Right renal cortex interstitium (tissue), 3 donors: ENCODE measurements at places on chromosomes 3 and 15. TPM values are rescaled to one million over a fixed set of nuclear protein-coding genes. Genes with fewer than 3 reads are reported as not detected.

DNA sequence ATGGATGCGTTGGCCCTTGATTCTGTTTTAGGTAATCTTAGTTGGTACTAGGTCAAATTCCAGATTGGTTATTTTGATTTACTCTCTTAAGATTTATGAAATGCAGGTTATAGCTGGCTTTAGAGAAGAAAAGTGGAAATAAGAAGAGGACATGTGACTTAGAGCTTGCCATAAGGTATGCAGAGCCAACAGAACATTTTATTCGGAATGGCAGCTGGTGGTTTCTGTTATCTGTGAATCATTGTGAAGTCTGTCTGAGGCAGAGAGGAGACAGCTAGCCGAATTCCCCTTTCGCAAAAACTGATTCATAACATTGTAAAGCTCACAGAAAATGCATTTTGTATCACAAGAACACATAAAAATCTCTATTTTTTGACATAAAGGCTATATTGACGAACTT lies 82.1 kb downstream of the FILIP1L start:
- DNase-seq: no peak

AP3S2 gene
- polyA plus RNA-seq: 58.9 TPM

GRCh38 chr15:70351941-70352774 lies 254.4 kb upstream of the TLE3 start:
- DNase-seq: no peak

C3orf22 gene
- polyA plus RNA-seq: not detected

DNA sequence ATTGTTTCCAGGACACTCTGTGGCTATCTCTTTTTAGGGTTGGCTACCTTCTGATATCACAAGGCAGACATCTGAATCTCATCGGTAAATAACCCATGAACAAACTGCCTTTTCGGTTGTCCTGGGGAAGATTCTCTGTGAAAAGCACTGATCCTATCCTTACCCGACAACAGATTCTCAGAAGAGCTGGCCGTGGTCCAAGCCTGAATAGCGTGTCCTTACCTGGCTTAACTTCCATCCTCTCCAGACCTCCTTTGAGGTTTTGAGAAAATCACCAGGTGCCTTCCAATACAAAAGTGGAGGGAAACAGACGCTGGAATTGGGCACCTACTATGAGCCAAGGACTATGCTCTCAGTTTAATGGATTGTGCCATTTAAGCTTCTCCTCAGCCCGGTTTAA lies 87.4 kb upstream of the ARHGEF3 start:
- DNase-seq: no peak

SKIC8 gene
- polyA plus RNA-seq: 109 TPM

- DNase-seq: no peak
Observed at GRCh38 chr3:42519568-42519962, 17.1 kb downstream of the VIPR1 start.

GRCh38 chr3:60262546-60262945 lies 988.7 kb downstream of the FHIT start:
- DNase-seq: no peak

- no peak for DNase-seq
Observed at GRCh38 chr3:98180319-98180890, 13.9 kb downstream of the OR5H15 start.

- no peak for DNase-seq
Observed at GRCh38 chr3:171274222-171274621, 186.0 kb downstream of the TNIK start.

DNA sequence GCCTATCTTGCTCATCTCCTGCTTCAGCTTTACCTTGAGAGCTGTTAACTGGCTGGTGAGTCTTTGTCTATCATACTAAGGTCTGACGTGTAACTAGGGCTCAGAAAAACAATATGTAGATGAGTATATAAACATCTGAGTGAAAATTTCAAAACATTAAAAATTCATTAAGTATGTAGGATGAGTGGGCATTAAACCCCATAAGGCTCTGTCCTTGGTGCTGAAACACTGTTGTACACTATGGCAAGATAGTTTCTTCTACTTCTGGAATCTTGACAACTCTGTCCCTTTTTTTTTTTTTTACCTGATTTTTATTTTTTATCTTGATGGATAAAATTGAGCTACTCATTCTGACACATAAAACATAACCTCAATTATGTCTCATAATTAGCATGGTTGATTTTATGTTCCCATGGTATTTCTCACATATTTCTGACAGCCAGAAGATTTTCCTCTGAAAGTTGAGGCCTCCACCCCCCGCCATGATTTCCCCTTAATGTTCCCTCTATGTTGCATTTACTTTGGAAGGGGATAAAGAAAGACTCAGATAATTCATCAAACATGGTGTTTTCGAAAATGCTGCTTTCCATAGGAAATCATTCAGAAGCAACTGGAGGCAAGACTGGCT lies 54.3 kb downstream of the DGKG start:
- DNase-seq: peak; percentile 49

GRCh38 chr3:39088889-39089288 lies 18.5 kb downstream of the GORASP1 start:
- DNase-seq: no peak

- DNase-seq: no peak
Observed at GRCh38 chr3:49619649-49620048, 54.5 kb upstream of the APEH start.

DNA sequence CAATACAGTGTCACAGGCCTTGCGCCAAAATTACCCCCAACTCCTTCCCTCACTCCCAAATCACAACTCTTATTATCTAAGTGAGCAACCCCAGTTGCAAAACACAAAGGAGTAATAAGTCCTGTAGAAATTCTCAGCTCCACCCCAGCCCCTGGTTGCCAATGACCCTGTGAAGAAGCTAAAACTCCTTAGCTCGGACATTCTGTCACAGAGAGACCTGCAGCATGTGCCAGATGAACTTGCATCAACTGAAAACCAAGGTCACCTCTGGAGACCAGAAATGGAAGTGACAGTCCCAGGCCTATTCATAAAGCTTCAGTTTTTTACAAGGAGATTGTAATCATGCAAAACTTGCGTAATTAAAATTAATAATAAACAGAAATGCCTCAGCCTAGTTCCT lies 55.2 kb downstream of the RBPMS2 start:
- DNase-seq: no peak

PATL2 gene
- 0.58 TPM for polyA plus RNA-seq

DNA sequence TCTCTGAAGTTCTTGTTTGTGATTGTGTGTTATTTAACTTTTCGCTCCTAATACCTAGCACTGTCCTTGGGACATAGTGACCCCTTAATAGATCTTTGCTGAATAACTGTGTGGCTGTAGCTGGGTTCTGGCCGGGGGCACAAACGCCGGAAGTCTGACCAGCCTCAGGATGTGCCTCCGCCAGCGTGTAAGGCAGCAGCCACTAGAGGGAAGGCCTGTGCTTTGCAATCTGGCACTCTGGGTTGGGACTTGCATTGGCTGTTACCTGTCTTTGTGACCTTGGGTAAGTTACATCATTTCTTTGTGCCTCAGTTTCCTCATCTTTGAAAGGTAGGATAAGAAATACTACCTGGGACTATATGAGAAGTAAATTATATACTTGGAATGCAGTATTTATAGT lies 158.7 kb downstream of the GHSR start:
- no peak for DNase-seq

ALS2CL gene
- 7.7 TPM for polyA plus RNA-seq

GRCh38 chr3:152302521-152303021 lies 33.8 kb downstream of the MBNL1 start:
- DNase-seq: peak; percentile 48

DNA sequence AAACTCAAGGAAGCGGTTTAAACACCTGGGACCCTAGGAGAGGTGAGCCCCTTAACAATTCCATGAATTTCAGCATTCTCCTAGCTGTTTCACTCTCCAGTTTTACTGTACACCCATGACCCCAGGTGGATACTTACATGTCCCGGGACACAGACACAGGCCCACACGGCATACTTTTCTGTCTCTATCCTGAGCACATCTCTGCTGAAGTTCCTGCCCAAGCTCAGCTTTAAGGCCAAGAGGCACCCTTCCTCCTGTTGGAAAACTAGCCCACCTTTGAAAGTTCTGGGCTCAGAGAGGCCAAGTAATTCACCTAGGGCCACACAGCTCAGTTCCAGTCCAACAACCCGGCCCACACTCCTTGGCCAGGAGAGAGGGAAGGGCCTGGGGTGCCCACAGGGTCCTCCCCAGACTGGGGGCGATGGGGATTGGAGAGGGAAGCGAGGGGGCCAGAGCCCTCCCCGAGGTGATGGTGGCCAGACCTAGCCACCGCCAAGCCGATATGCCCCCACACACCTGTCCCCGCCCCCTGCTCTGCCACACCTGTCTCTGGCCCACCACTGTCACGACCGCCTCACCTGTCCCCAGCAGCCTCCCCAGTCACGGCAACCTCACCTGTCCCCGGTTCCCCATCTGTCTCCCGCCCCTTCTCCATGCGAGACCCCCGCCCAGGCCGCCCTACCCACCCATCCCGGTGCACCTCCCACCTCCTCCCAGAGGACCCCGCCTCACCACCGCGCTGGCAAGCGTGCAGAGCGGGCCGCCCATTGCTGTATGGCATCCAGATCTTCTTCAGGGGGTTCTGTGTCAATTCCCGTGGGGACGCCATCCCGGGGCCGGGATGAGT lies 431 bp downstream of the PFKFB4 start:
- no peak for DNase-seq

DNA sequence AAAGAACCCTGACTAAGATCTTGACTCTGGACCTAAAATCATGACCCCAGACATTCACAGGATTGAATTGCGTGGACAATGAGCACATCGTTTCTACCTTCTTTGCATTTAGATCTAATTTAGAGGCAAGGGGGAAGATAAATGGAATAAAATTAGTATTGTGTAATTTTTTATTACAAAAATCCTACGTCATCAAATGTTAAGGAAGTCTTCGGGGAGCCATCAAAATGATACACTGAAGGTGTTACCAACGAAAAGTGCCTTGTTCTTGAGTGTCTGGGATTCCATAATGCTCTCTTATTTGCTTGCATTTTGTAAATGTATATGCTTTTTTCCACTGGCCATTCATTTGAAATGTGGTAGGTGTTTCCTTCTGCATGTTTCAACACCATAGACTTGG lies 52.8 kb upstream of the C3orf49 start:
- no peak for DNase-seq

GRCh38 chr15:100224206-100225185 lies 117.3 kb downstream of the ADAMTS17 start:
- DNase-seq: no peak

DNA sequence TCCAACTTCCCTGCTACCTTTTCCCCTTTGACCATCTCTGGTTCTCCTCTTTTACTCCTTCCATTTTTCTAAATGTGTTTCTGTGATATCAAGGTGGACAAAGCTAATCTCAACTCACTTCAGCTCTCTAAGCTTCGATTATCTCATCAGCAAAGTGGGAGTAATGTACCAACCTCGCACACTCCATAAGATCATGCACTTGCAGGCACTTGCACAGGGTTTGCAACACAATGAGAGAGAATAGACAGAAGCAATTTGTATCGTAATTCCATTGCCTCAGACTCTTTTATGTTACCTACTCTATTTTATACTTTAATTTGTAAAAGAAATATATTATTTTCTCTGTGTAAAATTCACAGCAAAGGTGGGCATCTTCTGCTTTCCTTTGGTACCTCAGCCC lies 7.0 kb upstream of the POLQ start:
- DNase-seq: no peak

KLHL6 gene
- 1.2 TPM for polyA plus RNA-seq

SERPINI1 gene
- polyA plus RNA-seq: 35.4 TPM

- DNase-seq: no peak
Observed at GRCh38 chr15:98786717-98787116, 138.4 kb downstream of the IGF1R start.

GOLGA8O gene
- not detected for polyA plus RNA-seq

IGDCC3 gene
- polyA plus RNA-seq: 6.4 TPM

GRCh38 chr3:190811775-190812480 lies 50.6 kb downstream of the GMNC start:
- peak; percentile 16 for DNase-seq

DNA sequence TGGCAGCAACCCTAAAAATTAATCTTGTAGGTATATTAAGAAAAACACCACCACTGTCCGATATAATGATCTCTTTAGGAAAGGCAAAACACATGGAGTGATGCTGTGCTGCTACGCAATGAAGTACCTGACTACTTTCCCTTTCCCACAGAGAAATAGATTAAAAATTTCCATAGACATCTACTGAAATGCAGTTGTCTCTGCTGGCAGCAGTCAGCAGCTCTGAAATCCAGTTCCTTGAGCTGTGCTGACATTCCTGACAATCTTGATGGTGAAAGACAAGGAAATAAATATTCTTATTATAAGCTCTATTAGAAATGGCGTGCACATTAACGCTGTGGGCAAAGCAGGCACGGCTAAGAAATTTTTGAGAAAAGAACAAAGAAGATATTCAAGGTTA lies 287.6 kb downstream of the IL5RA start:
- DNase-seq: no peak

DNA sequence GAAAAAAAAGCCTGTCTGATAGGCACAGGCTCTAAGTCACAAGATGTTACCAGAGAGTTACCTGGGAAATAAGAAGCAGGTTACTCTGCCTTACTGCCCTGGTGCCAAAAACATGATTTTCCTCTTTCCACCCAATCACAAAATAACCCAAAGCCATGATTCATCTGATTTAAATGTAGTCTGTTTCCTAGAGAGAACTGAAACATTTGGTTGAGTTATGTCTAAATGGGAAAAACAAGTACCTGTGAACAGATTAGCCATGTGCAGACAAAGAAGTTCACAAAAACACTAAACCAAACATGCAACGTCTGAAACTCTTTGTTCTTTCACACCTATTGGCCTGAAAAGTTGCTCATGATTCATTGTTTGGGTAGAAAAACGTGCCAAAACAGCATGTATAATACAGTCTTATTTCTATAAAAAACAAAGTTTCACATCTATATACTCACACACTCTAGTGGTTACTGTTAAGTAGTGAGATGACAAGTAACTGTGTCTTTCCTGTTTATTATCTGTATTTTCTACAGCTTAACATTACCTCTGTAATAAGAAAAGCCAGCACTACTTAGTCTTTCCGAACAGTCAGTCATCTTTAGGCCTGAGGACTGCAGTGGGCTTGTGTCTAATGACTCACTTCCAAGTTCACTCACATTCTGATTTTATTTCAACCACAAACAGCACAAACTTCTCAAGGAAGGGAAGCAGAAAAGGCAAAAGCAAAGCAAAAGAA lies 30.2 kb downstream of the FAM174B start:
- no peak for DNase-seq

DNA sequence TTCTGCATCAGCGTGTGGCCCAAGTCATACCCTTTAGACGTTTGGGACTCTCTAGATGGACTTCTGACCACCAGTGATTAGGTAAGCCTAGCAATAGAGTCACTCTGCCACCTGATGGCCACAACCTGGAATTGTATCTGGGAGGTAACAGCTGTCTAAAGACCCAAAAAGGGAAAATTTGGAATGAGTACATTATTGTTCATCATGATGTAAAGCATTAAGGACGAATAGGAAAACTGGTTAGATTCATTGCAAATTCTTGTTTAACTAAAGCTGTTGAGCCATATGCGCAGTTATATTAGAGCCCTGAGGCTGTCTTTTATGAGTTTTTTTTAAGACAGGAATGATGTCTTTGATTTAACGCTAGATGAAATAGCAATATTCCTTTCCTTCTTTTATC lies 63.6 kb downstream of the FAM81A start:
- no peak for DNase-seq

DLL4 gene
- 8.5 TPM for polyA plus RNA-seq

- no peak for DNase-seq
Observed at GRCh38 chr3:179695672-179696313, 43.0 kb downstream of the USP13 start.
